Suppressor macrophage treated with lipopolysaccharide for 4 hours (primary cell): ENCODE measurements at places on chromosomes 2 and 18.

DNA sequence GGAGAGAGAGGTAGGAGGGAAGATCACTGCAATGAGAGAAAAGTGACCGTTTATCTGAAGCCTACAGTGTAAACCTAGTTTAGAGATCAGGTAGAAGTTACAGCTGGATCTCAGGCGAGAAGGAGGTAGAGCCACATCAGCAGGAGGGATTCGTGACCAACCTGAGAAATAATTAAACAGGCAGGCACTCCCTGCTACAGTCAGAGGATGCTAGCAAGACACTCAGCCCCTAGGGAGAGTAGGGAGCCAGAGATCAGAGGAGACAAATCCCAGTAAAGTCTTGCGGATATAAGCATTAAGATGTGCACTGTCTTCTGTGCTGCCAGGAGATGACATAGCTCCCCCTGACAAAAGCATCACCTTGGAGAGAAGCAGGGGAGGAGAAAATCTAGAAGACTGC lies 629.1 kb upstream of the SLC39A10 start:
- no peak for DNase-seq

DNA sequence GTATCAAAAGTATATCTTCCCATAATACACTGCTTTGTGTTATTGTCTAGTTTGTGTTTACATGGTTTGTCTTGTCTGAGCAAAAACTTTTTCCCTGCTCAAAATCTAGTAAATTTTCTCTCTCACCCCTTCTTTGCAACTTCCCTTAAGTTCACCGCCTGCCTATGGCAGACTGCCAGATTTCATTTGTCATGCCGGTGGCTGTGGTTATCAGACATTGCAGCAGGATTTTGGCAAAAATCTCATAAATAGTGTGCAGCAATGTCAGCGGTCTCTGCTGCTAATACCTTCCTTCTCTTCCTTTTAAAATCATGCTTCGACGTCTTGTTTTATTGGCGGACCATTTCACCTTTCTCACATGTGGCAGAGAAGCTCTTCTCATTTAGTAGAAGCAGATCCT lies 45.6 kb upstream of the TMEM178A start:
- peak; percentile 87 for DNase-seq

DNA sequence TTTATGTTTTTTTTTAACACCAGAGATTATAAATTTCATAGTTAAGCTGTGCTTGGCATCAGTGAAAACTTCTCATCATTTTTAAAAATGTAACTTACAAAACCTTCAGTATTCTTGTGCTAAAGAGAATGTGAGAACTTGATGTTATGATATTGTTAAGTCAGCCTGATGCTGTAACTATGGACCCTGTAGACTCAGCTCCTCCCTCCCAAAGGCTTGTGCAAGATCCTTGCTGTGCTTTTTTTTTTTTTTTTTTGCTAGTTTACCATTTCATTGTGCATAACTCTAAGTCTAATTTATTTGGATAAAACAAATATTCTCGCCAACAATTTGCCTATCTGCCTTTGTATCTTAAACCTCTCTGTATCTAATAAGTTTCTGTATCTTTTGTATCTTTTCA lies 12.9 kb upstream of the TFPI start:
- no peak for DNase-seq

- no peak for DNase-seq
Observed at GRCh38 chr18:74257083-74257482, 34.7 kb downstream of the CYB5A start.

DNA sequence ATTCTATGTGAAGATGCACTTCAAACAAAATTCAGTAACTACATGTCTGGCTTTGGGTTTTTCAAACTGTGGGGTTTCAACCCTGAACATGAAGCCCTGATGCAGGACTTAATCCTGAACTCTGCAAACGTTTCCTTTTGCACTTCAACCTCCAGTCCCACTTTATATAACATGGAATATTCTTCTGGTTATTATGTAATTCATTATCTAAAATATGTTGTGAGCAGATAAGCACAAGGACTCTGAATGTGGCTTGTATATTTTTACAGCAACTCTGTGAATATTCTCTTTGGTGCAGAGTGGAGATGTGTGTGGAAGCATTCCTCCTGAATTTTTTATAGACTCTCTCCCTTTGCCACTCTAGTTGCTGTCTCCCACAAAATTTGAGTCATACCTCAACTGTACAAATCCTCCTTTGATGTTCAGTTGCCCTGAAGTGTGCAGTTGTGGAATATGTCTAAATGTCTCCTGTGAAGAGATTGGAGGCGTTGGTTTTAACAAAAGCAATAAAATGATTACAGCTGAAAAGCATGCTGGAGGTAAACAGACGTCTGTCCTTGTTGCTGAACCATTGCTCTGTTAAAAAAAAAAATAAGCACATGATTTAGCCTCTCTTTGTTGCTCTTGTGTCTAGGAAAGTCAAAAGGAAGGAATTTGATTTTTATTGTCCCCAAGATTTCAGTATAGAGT lies 205.1 kb upstream of the NRP2 start:
- DNase-seq: no peak

DNA sequence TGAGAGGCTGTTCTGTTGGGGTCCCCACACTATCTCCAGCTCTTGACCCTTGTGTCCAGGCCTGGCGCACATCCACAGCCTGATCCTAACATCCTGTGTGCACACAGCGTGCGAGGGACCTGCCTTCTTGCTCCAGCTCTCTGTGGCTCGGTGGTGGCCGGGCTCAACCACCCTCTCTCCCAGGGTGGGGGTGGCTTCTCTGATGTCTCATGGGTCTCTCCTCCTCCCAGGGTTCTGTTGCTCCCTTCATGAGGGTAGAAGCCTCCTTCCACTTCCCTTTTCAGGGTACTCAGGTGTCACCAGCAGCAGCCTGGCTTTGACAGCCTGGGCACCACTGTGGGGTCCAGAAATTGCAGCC lies 196.9 kb upstream of the RAB6C start:
- no peak for DNase-seq

GRCh38 chr18:79784965-79785770 lies 12.6 kb upstream of the KCNG2 start:
- DNase-seq: no peak

DNA sequence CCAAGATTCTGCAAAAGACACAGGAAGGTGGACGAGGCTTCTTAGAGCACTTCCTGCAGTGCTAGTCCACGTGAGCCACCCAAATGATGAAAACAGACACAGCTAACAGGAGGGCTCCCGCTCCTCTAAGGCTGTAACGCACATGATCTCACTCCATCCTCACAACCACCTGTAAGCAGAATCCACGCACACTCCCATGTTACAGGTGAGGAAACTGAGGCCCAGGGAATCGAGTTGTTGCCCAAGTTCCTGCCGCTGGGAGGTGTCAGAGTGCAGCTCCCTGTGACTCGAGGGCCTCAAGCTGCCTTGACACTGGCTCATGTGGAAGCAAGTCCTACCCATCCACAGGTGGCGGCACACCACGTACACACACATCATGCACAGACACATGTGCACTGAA lies 4.4 kb downstream of the DNMT3A start:
- DNase-seq: no peak

DNA sequence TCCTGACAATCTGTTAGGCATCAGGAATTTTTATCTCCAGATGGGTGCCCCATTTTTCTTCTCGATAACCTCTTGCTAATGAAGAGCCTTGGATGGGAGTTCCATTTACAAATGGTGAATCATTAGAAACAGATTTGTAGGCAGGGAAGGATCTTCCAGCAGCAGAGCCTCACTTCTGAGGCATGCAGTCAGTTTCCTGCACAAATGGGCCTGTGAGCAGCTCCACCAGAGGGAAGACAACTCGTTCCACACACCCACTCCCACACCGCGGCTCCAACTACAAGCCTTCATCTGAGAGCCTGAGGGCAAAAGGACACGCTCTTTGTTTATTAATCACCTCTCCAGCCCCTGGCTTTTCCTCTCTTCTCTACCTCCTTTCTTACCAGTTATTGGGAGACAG lies 108.5 kb downstream of the CTAGE1 start:
- no peak for DNase-seq

DNA sequence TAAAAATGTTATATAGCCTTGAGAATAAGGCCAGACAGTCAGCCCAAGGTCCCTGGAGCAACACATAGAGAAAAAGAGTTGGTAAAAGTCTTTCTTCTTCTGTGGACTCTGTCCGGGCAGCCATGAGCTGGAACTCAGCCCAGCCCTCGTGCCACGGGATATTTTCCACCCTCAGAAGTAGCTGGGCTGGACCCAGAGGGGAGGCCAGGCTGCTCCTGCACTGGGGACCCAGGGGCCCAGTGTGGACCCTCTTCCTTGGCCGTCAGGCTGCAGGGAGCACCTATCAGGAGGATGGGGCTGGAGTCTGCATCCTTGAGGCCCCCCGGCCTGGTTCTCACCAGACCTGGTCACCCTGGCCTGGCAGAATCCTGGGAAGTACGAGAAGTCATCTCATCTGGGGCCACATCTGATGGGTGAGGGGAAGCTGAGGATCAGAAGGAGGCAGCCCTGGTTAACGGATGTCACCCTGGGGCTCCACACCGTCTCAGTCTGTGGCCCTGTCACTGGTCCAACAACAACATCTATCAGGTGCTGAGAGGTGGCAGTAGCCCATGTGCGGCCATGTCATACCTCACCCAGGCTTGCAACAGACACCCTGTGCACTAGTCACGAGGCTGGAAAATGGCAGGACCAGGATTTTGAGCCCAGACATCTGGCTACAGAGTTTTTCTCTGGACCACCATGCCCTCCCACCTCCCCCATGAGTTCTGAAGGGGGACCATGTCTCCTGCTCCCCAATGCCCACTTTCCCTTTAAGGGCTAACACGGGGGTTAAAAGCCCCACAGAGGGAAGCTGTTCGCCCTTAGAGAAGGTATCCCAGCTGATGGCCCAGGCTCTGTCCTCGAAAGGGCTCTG lies 33.0 kb downstream of the SDC1 start:
- no peak for DNase-seq

DNA sequence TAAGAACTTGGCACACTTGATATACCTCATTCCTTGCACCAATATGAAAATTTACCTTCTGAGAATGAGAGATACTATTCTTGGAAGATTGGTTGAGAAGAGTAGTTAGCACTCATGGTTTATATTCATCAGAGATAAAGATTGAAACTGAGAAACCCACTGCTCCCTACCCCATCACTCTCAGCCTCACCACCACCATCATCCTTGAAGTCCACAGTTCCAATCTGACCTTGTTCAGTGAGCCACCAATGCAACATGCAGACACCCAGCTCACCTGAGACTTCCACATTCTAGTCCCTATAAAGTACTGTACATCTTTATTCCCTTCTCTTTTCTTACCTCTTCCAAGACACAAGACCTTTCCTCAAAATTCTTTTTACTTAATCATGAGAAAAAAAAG lies 869.0 kb downstream of the TRIB2 start:
- DNase-seq: no peak

GRCh38 chr2:240582781-240583180 lies 3.8 kb upstream of the CAPN10 start:
- no peak for DNase-seq

- no peak for DNase-seq
Observed at GRCh38 chr2:139876964-139877363, 1096.8 kb upstream of the NXPH2 start.

DNA sequence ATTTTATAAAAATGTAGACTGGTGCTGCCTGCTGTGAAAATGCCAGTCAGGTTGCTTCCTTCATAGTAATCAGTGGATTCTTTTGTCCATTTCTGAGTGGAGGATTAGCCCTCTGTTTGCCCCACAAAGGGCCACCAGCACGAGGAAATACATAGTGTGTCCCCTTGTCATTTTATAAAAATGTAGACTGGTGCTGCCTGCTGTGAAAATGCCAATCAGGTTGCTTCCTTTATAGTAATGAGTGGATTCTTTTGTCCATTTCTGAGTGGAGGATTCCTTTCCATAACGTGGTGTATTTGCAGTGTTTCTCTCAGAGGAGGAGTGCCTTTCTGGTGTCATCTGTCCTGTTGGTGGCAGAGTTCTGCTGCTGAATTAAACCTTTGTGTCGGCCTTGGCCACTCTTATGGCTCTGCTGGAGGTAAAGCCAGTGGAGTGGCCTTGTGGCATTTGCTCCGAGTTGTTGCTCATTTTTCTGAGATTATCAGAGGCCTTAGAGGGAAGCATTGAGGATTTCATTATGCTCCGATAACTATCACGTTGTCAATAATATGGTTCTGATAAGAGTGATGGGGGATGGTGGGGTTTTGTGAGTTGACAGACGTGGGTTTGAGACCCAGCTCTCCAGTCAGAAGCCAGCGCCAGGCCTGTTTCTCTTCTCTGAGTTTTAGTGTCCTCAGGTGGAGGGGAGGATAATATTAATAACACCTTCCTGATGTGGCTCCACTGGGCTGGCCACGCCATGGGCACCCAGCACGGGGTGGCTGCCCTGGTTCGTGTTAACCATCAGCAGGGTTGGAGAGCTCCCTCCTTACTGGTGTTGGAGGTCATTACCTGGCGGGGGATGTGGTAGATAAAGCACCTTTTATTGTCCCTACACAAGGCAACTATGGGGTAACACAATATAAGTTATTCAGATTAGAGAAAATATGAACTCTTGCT lies 96.6 kb downstream of the NEDD4L start:
- no peak for DNase-seq
